ENCODE measurements at places on chromosomes 3 and 15.

GRCh38 chr3:52779011-52779836, 1.8 kb downstream of the ITIH1 start:
- no peak overlapping the region for H3K27ac ChIP-seq
- no peak overlapping the region for H3K4me3 ChIP-seq
- no peak for DNase-seq
- no peaks in the 10 kb centered on the region for H3K27me3 ChIP-seq
- H3K4me1 ChIP-seq = peaks cover 8% of the 10 kb centered on the region

GRCh38 chr3:55543181-55543614, 56.1 kb upstream of the WNT5A start:
- no peaks in the 10 kb centered on the region for H3K27me3 ChIP-seq
- peaks cover 32% of the 10 kb centered on the region for H3K4me1 ChIP-seq
- H3K27ac ChIP-seq = no peak overlapping the region
- no peak overlapping the region for H3K4me3 ChIP-seq
- DNase-seq = no peak

DNA sequence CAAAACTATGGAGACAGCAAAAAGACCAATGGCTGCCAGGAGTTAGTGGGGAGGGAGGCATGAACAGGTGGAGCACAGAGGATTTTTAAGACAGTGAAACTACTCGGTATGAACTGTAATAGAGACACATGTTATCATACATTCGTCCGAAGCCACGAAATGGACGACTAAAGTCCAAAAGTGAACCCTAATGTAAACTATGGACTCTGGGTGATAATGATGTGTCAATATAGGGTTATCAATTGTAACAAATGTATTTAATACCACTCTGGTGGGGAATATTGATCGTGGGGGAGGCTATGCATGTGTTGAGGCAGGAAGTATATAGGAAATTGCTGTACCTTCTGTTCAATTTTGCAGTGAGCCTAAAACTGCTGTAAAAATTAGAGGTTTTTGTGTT, 107.0 kb downstream of the CPN2 start:
- peaks cover 8% of the 10 kb centered on the region for H3K4me1 ChIP-seq
- H3K27ac ChIP-seq = no peak overlapping the region
- no peak overlapping the region for H3K4me3 ChIP-seq
- no peak for DNase-seq
- no peaks in the 10 kb centered on the region for H3K27me3 ChIP-seq
- H3K36me3 ChIP-seq = no peaks in the 10 kb centered on the region

DNA sequence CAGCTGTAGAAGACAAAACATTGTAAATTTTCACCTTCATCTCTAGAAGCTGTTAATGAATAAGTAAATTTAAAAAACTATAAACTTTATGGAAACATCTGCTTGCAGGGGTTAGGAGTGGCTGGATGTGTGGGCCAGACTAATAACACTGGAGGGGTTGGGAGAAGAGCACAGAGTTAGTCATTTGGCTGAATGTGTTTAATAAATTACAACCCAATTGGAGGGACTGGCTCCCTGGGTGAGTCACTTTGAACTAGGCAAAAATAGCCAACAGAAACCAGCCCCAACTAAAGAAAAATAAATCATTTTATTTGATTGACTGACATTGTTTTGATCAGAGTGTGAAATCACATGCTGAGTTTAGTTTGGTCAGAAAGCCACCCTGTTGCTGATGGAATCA, 21.8 kb downstream of the DGKG start:
- no peak for DNase-seq
- no peak overlapping the region for H3K27ac ChIP-seq
- H3K36me3 ChIP-seq = no peaks in the 10 kb centered on the region
- no peaks in the 10 kb centered on the region for H3K27me3 ChIP-seq

GRCh38 chr15:58447271-58448010, 15.7 kb downstream of the LIPC start:
- H3K36me3 ChIP-seq = no peaks in the 10 kb centered on the region
- no peak overlapping the region for H3K27ac ChIP-seq
- no peak for DNase-seq
- H3K27me3 ChIP-seq = no peaks in the 10 kb centered on the region

GRCh38 chr3:71006810-71007785, 576.4 kb downstream of the FOXP1 start:
- no peaks in the 10 kb centered on the region for H3K27me3 ChIP-seq
- peaks cover 29% of the 10 kb centered on the region for H3K36me3 ChIP-seq
- peak; percentile 84 for DNase-seq
- H3K4me1 ChIP-seq = peaks cover 82% of the 10 kb centered on the region
- peak overlapping the region; percentile 25 for H3K27ac ChIP-seq
- H3K4me3 ChIP-seq = no peak overlapping the region

DNA sequence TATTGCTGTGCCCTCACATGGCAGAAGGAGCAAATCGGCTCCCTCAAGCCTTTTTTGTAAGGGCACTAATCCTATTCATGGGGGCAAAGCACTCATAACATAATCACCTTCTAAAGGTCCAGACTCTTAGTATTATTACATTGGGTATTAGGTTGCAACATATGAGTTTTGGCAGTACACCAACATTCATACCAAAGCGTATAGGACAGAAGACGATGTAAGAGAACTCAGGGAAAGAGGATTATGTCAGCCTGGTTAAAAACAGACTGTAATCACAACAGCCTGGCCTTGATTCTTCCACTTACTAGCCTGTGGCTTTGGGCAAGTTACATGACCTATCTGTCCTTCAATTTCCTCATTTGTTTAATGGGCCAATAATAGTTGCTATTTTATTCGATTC, 828.5 kb upstream of the NECTIN3 start:
- no peak for DNase-seq
- H3K4me1 ChIP-seq = no peaks in the 10 kb centered on the region
- no peaks in the 10 kb centered on the region for H3K36me3 ChIP-seq
- no peak overlapping the region for H3K4me3 ChIP-seq
- H3K27me3 ChIP-seq = no peaks in the 10 kb centered on the region

DNA sequence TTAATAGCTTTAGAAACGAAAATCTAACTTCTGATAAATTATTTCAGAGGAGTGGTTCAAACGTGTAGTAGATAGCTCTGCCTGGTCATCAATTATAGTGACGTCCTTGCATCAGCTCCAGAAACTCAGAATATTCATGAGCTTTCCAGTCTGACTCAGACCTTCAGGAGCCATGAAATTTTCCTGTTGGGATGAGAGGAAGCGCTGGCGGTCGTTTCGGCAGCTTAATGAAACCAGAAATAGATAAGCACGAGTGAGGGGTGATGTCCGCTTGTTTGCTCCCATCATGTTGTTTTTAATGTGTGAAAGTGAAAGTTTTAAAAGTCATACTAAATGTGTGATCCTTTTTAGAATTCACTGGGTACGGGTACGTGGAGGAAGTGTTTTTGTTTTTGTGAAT, 141.1 kb downstream of the PGPEP1L start:
- no peak for DNase-seq
- H3K27ac ChIP-seq = no peak overlapping the region
- H3K4me1 ChIP-seq = peaks cover 12% of the 10 kb centered on the region
- no peaks in the 10 kb centered on the region for H3K27me3 ChIP-seq
- peak overlapping the region; percentile 60 for H3K4me3 ChIP-seq

GRCh38 chr15:28037969-28038590, 61.0 kb downstream of the OCA2 start:
- no peaks in the 10 kb centered on the region for H3K36me3 ChIP-seq
- H3K4me3 ChIP-seq = no peak overlapping the region
- no peaks in the 10 kb centered on the region for H3K27me3 ChIP-seq

DNA sequence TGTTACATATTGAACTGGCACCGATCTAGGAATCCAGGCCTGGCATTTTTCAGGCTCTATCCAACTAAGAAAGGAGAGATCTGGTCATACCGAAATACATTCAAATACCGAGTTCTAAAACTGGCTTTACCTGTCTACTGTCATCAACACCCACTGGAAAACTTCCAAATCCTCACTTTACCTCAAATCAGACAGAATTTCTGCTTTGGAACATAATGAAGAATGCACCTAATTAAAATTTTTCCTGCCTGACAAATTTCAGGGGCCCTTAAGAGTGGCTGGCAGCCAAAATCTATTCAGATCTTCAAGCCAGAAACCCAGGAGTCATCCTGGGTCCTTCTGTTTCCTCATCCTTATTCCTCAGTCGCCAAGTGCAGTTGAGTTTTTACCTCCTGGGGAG, 198.6 kb upstream of the FEZF2 start:
- 0 out of 2 replicates have a peak, but pooled peaks cover 2% of the 10 kb centered on the region for H3K27me3 ChIP-seq
- no peak overlapping the region for H3K27ac ChIP-seq
- H3K4me1 ChIP-seq = no peaks in the 10 kb centered on the region
- DNase-seq = no peak

GRCh38 chr3:78846718-78847117, 921.1 kb downstream of the ROBO1 start:
- H3K27me3 ChIP-seq = no peaks in the 10 kb centered on the region
- no peak overlapping the region for H3K27ac ChIP-seq
- no peaks in the 10 kb centered on the region for H3K36me3 ChIP-seq
- no peak for DNase-seq
- H3K4me1 ChIP-seq = no peaks in the 10 kb centered on the region

DNA sequence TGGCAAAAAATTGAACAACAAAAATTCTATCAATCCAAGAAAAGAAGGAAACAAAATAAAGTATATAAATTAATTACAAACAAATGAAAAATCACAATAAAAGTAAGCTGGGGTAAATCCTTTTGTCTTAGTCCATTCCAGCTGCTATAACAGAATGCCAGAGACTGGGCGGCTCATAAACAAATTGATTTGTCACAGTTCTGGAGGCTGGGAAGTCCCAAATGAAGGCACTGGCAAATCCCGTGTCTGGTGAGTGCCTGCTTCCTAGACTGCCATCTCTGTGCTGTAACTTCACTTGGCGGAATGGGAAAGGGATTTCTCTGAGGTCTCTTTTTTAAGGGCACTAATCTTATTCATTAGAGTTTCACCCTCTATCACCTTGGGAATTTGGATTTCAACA, 53.6 kb upstream of the RPL35A start:
- H3K4me1 ChIP-seq = no peaks in the 10 kb centered on the region
- H3K36me3 ChIP-seq = no peaks in the 10 kb centered on the region
- DNase-seq = no peak
- H3K27me3 ChIP-seq = no peaks in the 10 kb centered on the region
- H3K4me3 ChIP-seq = no peak overlapping the region

DNA sequence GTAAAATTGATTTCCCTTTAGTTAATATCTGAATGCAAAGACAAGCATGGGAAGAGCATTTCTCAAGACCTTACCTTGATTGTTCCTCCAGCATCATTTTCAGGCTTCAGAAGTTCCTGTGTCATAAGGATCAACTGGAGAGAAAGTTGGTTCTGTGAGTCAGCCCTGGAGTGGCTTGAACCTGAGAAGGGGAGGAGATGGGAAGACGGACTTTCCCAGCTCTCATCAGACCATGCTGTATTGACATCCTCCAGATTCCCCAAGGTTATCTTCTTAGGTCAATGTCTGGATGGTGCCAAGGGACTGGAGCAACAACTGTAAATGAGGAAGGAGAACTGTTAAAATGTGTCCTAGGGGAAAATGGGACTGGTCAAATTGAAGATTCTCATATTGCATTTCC, 21.0 kb downstream of the RPSA start:
- no peaks in the 10 kb centered on the region for H3K27me3 ChIP-seq
- no peak for DNase-seq
- no peak overlapping the region for H3K4me3 ChIP-seq
- H3K36me3 ChIP-seq = no peaks in the 10 kb centered on the region
- no peaks in the 10 kb centered on the region for H3K4me1 ChIP-seq
- H3K27ac ChIP-seq = no peak overlapping the region

DNA sequence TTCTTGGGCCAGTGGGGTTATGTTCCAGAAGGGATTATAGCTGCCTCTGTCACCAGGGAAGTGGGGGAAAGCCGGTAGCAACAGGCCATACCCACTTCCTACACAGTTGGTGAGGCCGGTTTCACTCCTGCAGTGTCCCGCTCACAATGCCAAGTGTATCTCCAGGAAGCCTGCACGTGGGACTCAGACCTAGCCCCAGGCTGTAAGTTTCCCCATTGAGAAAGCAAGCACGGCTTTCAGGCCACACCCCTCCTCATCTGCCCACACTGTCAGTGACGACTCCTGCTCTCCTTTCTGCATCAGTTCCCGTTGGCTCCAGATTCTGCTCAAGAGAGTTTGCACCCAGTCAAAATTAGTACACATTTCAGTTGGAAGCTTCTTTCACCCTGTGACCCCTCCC, 51.6 kb upstream of the CPOX start:
- no peak overlapping the region for H3K4me3 ChIP-seq
- no peaks in the 10 kb centered on the region for H3K4me1 ChIP-seq
- H3K27me3 ChIP-seq = no peaks in the 10 kb centered on the region

DNA sequence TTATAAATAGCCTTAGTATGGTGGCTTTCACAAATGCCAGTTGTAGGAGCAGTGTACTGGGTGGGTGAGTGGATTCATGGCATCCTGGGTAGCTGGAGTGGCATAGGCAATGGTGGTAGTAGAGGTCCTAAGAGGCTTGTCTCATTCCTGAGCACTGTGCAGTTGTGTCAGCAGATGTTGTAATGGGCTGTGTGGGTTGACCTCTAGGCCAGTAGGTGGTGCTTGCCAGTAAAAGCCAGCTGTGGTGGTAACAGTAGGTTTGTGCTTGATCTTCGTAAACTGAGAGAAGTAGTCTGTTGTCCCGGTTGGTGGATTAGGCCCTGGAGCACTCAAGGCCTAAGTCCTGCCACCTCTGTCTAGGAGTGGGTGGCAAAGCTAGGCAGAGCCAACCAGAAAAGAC, 149.7 kb upstream of the SUCLG2 start:
- H3K27me3 ChIP-seq = 0 out of 2 replicates have a peak, but pooled peaks cover 3% of the 10 kb centered on the region
- no peak overlapping the region for H3K4me3 ChIP-seq
- no peak for DNase-seq
- H3K27ac ChIP-seq = no peak overlapping the region
- no peaks in the 10 kb centered on the region for H3K4me1 ChIP-seq

DNA sequence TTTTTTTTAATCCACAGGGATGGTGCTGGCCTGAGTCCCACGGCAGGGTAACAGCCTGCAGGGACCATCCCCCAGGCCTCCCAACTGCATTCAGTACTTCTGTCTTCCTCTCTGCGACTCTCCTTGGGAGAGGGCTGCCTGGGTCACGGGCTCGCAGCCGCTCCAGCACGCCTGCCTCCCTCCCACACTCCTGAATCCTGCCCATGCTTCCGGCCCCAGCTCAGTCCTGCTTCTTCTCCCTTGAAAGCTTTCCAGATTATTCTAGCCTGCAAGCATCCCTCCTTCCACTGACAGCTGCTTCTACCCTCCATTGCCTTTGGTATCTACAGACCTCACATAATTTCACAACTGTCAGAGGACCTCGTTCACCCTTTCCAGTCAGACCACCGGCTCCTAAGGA, 32.4 kb downstream of the MEGF11 start:
- no peak overlapping the region for H3K4me3 ChIP-seq
- H3K4me1 ChIP-seq = peaks cover 12% of the 10 kb centered on the region
- no peak overlapping the region for H3K27ac ChIP-seq
- DNase-seq = no peak
- no peaks in the 10 kb centered on the region for H3K27me3 ChIP-seq

DNA sequence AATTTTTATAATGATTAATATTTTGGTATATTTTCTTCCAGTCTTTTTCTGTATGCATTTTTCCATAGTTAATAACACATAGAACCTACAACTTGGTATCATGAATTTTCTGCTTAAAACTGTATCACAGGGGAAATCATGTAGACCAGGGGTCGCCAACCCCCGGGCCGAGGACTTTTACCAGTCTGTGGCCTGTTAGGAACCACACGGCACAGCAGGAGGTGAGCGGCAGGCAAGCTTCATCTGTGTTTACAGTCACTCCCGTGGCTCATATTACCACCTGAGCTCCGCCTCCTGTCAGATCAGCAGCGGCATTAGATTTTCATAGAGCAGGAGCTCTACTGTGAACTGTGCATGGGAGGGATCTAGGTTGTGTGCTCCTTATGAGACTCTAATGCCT, 54.7 kb downstream of the RPL22L1 start:
- H3K27me3 ChIP-seq = no peaks in the 10 kb centered on the region

- H3K36me3 ChIP-seq = no peaks in the 10 kb centered on the region
Observed at GRCh38 chr3:68360492-68360891, 571.9 kb downstream of the TAFA4 start.

Measured in Karpas-422 (cell line).